ENCODE measurements at places on chromosomes 2 and 18.

- DNase-seq = no peak
These were observed 9.4 kb downstream of the GALNT1 start for GRCh38 chr18:35590935-35591334.

DNA sequence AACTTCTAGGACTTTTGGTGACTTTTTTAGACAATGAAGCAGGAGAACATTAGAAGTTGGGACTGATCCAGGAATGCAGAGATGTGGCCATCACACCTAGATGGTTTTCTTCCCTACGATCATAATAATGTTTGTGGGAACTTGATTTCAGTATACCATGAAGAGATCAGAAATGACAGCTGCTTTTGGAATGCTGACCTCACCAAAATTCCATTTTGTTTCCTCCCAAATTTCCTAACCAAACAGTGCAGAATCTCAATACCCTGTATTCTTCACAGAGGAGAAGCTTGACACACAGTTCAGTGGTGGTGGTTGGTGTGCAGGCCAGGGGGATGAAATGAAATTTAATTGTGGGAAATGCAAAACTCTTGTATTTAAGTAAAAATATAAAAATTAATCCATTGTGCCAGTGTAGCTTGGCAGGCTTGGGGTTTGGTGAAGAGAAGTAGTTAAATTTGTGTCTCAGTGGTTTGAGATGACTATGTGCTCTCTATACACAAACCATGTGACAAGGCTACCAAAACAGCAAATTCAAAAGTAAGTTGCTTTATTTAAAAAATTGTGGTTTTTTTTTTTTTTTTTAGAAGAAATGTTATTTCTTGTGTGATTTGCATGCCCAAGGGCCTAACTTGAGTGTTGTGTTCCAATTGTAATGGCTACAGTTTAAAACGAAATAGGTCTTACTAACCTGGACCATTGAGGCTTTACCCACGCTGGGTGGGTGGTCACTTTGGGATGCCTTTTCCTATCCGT is 252.4 kb downstream of the LPIN1 start:
- DNase-seq = no peak

DNA sequence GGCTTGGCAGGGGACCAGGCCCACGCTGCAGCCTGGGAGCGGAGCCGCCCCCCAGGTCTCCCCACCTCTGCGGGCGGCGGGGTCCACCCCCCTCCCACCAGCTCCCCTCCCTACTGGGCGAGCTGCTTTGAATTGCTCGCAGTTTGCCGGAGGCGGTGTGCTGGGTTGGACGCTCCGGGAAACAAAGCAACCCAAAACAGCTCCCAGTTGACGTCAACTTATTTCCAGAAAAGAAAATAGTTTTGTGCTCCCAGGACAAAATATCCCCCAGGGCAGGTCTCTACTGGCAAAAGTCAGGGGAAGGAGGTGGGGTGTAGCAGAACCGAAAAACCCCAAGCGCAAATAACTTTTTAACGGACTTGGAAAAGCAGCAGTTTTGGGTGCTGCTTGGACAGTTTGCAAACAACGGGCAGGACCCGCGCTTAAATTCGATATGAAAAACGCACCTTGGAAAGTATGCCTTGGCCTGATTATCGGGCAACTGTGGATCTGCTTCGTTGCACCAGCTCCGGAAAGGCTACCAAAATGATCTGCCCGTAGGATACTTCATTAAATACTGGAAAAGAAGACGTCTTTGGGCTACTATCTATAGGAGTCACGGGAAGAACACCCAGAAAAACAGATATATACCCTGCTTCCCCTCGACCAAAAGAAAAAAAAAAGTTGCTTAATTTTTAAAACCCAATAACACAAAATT is 2.8 kb upstream of the KCTD1 start:
- no peak for DNase-seq

- no peak for DNase-seq
These were observed 122.2 kb upstream of the PXDN start for GRCh38 chr2:1866402-1867111.

GRCh38 chr2:195164930-195165329 is 492.1 kb upstream of the SLC39A10 start:
- DNase-seq = no peak

DNA sequence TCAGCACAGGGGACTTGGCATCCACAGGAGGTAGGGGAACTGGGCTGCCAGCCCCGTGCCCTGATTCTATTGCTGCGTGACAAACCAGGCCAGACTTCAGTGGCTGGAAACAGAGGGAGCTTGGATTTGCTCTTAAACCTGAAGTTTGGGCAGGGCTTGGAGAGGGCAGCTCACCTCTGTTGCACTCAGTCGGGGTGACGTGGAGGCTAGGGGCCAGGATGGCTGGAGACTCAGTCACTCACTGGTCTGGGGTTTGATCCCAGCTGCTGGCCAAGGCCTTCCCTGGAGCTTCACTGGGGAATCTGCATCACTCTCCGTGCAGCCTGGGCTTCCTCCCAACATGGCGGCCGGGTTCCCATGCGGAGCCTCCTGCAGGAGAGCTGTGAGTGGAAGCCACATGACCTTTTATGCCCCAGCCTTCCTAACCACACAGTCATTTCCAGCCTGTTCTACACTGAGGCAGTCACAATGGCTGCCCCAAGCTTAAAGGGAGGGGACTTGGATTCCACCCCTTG is 175.2 kb upstream of the HDAC4 start:
- DNase-seq = no peak

DNA sequence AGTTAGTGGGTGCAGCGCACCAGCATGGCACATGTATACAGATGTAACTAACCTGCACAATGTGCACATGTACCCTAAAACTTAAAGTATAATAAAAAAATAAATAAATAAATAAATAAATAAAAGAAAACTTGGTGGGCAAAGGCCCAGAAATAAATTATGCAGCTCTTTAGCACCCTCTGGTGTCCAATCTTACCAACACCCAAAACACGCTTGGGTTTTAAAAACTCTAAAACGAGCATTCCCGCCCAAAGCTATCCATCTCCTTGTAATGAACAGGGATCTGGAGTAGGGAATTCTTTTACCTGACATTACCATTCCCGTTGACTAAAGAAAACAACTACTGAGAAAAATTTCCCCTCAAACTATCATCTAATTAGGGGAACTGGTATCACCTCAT is 2005.9 kb upstream of the CELF4 start:
- no peak for DNase-seq

GRCh38 chr2:180952082-180952481 is 28.3 kb upstream of the UBE2E3 start:
- no peak for DNase-seq

- DNase-seq = no peak
These were observed 7.4 kb downstream of the MCEE start for GRCh38 chr2:71122387-71123298.

DNA sequence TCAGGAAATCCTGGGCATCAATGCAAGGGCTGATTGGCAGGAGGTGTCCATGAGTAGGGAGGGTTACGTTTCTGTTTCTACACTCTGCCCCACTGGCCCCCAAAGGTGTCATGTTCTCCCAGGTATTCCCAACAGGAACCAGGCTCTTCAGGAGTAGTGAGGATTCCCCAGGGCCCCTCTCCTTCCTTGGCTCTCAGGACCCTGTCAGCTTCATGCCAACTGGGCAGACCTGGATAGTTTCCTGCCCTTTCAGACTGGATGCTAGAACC is 480.6 kb upstream of the HS6ST1 start:
- no peak for DNase-seq

DNA sequence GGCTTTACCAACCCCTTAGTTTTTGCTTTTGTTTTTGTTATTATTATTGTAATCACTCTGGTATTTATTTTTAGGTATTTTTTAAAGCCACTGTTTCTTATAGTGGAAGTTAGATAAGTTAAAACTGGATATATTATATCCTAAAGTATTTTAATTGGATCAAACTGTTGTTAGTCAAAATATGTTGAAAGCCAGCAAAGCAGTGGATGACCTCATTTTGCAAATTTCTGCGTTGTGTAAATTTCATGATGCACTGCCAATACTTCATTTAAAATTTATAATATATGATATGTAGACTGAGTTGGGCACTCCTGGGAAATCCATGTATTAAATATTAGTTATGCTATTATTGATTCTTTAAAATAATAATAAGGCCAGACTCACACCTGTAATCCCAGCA is 661.7 kb upstream of the NRXN1 start:
- DNase-seq = no peak

DNA sequence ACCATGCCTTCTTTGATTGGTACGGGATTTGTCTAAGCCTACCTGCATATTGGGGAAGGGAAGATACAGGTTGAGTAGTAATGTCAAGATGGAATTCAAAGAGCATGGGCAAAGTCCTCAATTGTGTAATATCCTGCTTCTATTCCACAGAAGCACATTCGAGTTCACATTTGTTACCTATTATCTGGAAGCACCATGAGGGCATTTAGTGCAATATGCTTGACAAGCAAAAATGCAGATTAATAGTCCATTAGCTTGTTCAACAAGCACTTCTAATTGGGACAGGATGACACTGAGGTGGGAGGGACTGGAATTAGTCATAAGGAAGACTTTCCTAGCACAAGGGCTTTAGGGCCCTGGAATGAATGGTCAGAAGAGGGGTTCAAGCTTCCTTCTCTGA is 40.5 kb downstream of the MYO5B start:
- DNase-seq = no peak

GRCh38 chr2:43745457-43745856 is 28.4 kb upstream of the DYNC2LI1 start:
- no peak for DNase-seq

- DNase-seq = no peak
These were observed 298.7 kb upstream of the MGAT5 start for GRCh38 chr2:133955169-133955568.
